CD4-positive, alpha-beta T cell treated with Interleukin-2 at 100 ng/mL for 4 hours (primary cell): ENCODE measurements at places on chromosomes 7 and 10.
A peak's percentile ranks its signal among the peaks of the same experiment; 100 is the strongest.

DNA sequence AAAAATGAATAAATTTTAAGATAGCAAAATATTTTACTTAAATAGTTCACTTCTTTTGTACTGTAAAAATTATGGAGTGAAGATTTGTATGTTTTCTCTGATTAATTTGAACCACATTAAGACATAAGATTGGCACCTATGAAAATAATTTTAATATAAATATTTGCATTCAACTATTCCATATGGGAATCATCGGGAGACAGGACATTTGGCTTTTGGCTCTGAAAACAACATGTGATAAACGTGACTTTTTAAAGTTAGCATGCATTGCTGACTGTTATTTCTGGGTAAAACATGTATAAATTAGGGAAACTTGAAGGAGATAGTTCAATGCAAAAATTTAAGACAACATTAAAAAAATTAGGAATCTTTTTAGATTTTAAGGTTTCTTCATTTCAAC is 117.2 kb downstream of the SEMA3E start:
- DNase-seq: no peak

GRCh38 chr7:88686468-88687229 is 72.9 kb upstream of the ZNF804B start:
- DNase-seq: no peak

DNA sequence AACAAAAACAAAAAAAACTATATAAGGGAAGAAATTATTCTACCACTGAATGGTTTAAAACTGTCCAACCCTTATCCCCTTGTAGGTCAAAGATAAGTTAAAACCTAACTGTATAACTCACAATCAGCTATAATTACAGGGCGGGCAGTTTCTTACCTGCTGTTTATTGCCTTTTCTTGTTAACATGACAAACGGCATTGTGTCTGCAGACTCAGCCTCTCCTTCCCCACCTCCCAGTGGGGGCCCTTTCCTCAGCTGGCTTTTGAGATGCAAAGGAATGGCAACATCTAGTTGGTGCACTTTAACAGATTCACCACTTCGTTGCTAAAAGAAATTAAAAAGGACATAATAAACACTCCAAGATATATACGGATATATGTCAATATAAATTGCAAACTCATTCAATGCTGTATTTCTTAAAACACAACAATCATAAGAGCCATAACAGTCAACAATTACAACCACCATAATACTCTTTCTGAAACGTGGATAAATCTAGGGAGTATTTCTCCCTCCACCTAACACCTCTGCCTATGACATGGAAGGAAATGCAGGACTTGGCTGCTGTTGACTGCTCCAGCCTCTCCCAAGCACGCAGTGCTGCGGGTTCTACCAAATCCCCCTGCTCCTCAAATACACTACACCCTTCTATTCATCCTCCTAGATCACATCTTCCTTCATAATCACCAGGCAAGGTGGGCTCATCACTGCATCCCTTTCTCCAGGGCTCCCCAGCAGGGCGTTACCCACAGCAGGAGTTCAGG is 106.0 kb downstream of the UPF2 start:
- DNase-seq: no peak

GRCh38 chr10:91634898-91635297 is 2.0 kb upstream of the PPP1R3C start:
- no peak for DNase-seq

GRCh38 chr10:9222917-9223316 is 1168.4 kb downstream of the GATA3 start:
- DNase-seq: no peak

GRCh38 chr7:105512926-105513526 is 9.0 kb downstream of the PUS7 start:
- no peak for DNase-seq

DNA sequence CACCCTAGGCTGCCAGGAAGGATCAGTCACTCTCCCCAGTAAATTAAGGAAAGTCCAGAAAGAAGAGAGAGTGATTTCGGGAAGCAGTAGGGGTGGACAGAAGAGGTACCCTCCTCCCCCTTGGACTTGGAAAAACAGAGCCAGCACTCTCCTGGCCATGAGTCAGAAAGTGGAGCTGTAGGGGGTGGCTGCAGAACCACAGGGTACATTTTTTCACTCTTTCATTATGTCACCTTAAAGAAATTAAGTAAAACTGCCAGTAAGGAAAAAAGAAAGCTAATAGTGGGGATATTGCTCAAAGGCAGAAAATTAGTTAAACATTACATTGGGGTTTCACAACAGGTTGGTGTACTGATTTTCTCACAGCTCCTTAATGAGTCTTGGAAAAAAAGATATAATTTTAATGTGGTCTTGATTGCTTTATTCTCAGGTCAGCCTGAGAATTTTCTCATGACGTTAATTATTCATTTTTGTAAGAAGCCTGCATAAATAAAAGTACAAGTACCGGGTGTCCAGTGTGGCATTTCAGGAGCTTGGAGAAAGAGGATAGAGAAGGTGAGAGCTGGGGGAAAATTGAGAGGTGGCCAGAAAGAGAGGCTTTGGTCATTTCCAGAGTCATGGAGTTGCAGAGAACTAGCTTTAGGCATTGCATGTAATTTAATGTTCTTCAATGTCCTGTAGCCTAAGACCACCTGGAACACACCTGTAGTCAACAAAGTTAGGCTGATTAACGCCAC is 23.2 kb upstream of the AOAH start:
- DNase-seq: no peak

GRCh38 chr10:14564268-14564744 is 210.4 kb downstream of the FAM107B start:
- DNase-seq: peak; percentile 90

DNA sequence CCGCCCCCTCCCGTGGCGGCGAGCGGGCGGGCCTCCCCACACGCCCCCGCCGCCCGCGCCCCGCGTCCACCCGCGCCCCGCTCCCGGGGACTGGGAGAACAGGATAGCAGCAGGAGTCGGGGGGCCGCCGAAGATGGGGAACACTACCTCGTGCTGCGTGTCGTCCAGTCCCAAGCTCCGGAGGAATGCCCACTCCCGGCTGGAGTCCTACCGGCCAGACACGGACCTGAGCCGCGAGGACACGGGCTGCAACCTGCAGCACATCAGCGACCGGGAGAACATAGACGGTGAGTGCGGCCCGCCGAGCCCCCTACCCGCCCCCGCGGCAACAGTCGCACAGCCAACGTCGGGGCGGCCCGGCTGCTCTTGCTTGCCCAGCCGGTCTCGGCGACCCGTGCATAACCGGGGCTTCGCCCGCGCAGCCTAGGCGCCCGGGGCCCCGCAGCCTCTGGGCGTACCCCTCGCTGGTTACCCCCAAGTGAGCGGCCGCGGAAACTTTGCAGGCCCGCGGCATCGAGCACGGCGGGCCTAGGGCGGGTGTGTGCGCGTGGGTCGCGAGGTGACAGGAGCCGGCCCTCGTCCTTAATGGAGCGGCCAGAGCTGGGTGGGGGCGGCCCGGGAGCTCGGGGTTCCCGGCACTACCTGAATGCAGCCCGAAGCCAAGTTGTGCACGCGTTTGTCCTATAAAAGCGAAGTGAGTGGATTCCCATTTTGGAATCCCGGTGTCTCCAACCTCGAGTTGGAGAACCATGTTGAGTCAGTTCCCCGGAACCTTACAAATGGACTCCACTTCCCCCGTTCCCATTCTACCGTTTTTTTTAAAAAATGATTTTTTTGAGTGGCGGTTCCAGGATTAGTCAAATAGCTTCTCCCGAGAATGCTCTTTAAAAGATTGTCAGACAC is 863 bp downstream of the CCNY start:
- DNase-seq: no peak

DNA sequence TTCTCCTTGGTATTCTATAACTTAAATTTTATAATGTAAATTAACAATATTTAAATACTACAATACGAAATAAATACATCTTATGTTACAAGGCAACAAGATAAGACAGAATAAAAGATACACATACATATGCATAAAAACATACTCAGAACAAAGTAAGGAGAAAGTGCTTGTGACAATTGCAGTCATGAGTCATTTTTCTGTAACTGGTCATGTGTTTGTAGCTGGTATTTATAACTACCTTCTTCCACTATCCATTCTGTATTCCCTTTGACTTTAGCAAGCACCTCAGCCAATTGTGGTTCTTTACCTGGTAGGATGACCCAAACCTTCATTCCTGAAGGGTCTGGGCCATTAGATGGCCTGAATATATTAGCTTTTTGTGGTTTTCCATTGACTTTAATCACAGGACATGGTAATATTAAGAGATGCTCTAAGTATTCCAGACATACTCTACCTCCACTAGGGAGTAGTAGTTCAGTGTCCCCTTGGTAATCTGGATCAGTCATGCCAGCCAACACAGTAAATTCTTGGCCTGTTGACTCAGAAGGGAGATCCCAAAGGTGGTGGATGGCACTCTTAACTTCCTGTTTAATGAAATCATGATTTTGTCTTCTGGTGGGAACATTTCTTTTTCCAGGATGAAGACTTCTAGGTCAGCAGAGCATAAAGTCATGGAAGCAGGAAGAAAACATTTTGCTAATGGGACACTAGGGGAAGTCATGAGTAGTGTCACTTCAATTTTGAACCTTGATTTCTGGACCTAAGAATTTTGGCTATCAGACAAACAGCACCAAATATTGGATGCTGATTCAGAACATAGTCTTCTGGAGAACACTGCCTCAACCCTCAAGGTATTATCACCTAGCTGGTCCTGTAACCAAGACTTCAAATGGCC is 733.7 kb upstream of the IGFBP3 start:
- DNase-seq: no peak

- no peak for DNase-seq
These were observed 203.0 kb downstream of the CNTNAP2 start for GRCh38 chr7:146319629-146320028.

- no peak for DNase-seq
These were observed 1.8 kb downstream of the TRPV6 start for GRCh38 chr7:142883571-142884285.

DNA sequence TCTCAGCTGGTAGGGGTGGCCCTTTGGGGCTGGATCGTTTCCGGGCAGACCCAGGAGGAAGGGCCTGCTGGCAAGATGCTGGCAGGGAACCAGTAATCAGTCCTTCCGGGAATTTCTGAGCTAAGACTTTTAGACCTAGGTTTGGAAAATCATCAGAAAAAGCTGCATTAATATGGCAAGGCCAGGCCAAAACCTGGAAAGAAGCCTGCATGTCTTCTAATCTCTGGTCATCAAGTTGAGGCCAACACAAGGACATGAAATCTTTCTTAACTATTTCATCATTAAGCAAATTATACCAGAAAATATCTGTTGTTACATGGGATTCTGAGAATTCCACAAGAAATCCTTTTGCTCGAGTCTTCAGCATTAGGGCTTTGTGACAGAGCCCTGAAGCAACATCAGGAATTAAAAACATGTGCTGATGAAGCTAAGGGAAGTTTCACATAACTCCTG is 19.9 kb downstream of the CPA1 start:
- no peak for DNase-seq

- DNase-seq: no peak
These were observed 20.3 kb downstream of the STARD3NL start for GRCh38 chr7:38198366-38198765.

- no peak for DNase-seq
These were observed 113.3 kb downstream of the GLI3 start for GRCh38 chr7:42123716-42124115.

DNA sequence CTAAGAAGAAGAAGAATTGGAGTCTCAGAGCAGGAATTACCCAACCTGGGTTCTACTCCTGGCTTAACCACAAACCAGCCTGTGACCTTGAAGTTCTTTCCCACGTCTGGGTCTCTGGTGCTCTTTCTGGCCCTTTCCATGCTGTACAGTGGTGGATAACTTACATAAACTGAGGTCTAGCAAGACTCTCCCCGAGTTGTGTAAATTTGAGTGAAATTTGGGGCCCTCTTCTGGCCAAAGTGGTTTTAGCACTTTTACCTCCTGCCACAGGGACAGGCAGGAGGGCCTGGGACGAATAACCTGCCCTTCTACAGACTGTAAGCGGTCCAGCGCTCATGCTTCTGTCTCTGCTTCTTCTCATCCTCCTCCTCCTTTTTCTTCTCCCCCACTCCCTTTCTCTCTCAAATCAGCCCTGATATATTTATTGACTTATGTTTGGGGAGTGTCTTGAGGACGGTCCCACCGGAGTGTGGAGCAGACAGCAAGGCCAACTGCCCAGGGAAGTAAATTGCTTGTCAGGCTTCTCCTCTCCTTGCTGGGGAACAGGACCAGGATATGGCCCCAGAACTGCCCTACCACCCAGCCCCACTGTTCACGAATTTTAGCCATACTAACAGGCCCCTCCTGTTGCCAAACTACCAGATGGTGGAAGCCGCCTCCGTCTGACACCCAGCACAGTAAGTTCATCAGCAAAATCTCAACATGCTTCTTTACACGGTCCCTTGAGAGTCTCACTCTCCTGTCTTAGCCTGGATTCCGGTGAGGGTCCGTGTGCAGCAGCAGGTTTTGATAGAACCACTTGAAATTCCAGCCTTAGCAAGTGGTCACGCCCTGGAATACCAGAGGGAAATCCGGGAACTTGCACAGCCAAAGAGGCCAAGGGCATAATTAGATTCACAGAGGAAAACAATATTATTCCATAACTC is 4.0 kb upstream of the SH3PXD2A start:
- DNase-seq: peak; percentile 63

- no peak for DNase-seq
These were observed 141.8 kb downstream of the CTTNBP2 start for GRCh38 chr7:117731455-117731854.

- peak; percentile 56 for DNase-seq
These were observed 2.4 kb upstream of the TAS2R38 start for GRCh38 chr7:141975806-141976523.

GRCh38 chr10:34102237-34102673 is 712.8 kb downstream of the PARD3 start:
- no peak for DNase-seq

DNA sequence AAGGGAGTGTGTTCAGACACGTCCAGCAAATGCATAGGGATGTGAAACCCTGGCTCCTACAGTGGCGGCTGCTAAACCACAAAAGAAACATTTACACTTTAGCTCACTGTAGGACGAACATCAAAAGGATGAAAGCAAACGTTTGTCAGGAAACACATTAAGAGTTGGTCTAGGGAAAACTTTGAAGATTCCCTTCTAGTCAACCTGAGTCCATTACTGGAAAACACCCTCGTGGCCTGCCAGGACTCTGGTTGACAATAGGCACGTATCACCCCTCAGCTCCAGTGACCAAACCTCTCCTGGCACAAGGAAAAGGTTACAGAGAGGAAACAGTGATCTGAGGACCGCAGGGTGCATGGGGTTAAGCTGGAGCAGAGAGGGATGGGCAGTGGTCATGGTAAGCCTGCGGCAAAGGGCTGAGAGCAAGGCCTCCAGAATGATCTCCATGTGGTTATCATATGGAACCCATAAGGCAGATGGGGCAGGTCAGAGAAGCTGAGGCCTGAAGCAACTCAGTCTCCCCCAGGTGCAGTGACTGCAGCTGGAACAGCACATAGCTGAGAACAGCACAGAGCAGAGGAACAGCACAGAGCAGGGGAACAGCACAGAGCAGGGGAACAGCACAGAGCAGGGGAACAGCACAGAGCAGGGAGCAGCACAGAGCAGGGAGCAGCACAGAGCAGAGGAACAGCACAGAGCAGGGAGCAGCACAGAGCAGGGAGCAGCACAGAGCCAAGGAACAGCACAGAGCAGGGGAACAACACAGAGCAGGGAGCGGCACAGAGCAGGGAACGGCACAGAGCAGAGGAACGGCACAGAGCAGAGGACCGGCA is 49.9 kb downstream of the CHST15 start:
- no peak for DNase-seq

- DNase-seq: no peak
These were observed 165.4 kb upstream of the ADO start for GRCh38 chr10:62639144-62639543.
